Effector memory CD8-positive, alpha-beta T cell (primary cell): ENCODE measurements at places on chromosomes 5 and 9.

GRCh38 chr9:126406075-126406667 lies 79.5 kb downstream of the MVB12B start:
- DNase-seq: no peak
- peaks cover 23% of the 10 kb centered on the region for H3K4me1 ChIP-seq
- H3K27me3 ChIP-seq: no peaks in the 10 kb centered on the region
- no peak overlapping the region for H3K27ac ChIP-seq
- H3K36me3 ChIP-seq: peaks cover 18% of the 10 kb centered on the region

DNA sequence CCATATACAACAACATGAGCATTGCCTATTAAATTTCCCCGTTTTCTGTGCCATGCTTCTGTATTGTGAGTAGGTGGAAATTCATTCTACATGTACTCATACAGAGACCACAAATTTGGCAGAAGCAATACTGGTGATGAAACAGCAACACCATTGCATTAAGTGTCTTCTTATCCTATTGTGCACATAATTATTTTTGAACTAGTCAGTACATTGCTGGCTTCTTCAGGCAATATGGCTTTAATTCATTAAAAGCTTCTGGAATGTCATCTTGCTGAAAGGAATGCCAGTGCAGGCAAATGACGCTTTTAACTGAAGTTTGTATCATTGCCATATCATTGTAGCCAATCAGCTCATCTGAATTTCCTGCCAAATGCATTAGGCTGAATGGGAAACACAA lies 82.6 kb downstream of the KIAA1958 start:
- H3K27ac ChIP-seq: no peak overlapping the region
- H3K4me3 ChIP-seq: no peak overlapping the region
- peaks cover 5% of the 10 kb centered on the region for H3K4me1 ChIP-seq
- no peaks in the 10 kb centered on the region for H3K27me3 ChIP-seq
- no peak for DNase-seq

DNA sequence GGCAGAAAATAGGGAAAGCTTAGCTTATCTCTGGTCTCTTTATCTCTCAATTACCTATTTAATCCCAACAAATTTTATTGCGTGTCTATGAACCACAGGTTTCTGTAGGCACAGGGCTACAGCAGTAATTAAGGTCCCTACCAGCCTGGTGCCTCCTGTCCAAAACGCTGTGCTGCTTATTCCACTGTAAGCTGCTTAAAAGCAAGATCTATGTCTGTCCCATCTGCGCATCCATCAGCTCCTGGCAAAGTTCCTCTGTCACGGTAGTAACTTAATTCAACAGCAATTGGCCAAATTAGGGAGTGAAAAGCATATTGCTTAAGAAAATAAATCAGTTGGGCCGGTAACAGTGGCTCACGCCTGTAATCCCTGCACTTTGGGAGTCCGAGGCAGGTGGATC lies 235.8 kb upstream of the VLDLR start:
- no peak overlapping the region for H3K4me3 ChIP-seq
- H3K27me3 ChIP-seq: peaks cover 29% of the 10 kb centered on the region
- no peaks in the 10 kb centered on the region for H3K36me3 ChIP-seq
- DNase-seq: no peak
- H3K27ac ChIP-seq: no peak overlapping the region

DNA sequence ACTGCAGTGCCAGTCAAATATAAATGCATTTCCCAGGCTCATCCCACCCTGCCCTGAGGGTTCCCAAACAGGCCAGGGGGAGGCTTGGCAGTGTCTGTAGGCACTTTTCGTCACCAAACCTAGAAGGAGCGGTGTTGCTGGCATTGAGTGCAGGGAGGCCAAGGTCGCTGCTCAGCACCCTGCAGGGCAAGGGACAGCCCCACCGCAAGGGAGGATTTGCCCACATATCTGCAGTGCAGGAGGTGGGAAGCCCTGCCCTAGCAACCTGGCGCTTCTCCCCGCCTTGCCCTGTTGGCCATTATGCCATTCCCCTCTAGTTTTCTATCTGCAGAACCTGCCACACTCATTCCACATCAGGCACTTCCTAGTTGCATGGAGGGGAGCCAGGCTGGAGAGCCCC lies 327.8 kb upstream of the ADCY2 start:
- DNase-seq: no peak
- H3K36me3 ChIP-seq: no peaks in the 10 kb centered on the region
- no peaks in the 10 kb centered on the region for H3K27me3 ChIP-seq
- H3K4me3 ChIP-seq: no peak overlapping the region
- no peak overlapping the region for H3K27ac ChIP-seq

DNA sequence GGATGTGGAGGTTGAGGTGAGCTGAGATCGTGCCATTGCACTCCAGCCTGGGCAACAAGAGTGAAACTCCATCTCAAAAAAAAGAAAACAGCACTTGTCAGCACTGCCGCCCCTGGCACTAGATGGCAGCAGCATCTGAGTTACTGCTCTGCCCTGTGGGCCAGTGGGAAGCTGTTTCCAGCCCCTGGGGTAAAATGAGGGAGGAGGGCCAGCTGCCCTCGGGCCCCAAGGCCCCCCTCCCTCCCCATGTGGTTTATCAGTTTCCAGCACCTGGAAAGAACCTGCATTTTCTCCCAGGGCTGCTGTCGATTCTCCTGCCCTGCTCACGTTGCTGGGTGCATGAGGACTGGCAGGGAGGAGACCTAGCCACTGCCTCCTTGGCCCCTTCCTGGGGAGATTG lies 13.2 kb upstream of the CEL start:
- no peak for DNase-seq
- H3K4me3 ChIP-seq: no peak overlapping the region
- no peak overlapping the region for H3K27ac ChIP-seq
- peaks cover 39% of the 10 kb centered on the region for H3K36me3 ChIP-seq
- H3K4me1 ChIP-seq: no peaks in the 10 kb centered on the region

GRCh38 chr5:138884094-138884493 lies 9.0 kb upstream of the LRRTM2 start:
- H3K36me3 ChIP-seq: no peaks in the 10 kb centered on the region
- H3K4me1 ChIP-seq: peaks cover 3% of the 10 kb centered on the region
- no peak for DNase-seq
- H3K4me3 ChIP-seq: no peak overlapping the region

- peaks cover 3% of the 10 kb centered on the region for H3K36me3 ChIP-seq
- peaks cover 40% of the 10 kb centered on the region for H3K4me1 ChIP-seq
- peak overlapping the region; percentile 27 for H3K4me3 ChIP-seq
- peaks cover 7% of the 10 kb centered on the region for H3K27me3 ChIP-seq
Measured at GRCh38 chr9:89743573-89744254, 138.9 kb downstream of the GADD45G start.

DNA sequence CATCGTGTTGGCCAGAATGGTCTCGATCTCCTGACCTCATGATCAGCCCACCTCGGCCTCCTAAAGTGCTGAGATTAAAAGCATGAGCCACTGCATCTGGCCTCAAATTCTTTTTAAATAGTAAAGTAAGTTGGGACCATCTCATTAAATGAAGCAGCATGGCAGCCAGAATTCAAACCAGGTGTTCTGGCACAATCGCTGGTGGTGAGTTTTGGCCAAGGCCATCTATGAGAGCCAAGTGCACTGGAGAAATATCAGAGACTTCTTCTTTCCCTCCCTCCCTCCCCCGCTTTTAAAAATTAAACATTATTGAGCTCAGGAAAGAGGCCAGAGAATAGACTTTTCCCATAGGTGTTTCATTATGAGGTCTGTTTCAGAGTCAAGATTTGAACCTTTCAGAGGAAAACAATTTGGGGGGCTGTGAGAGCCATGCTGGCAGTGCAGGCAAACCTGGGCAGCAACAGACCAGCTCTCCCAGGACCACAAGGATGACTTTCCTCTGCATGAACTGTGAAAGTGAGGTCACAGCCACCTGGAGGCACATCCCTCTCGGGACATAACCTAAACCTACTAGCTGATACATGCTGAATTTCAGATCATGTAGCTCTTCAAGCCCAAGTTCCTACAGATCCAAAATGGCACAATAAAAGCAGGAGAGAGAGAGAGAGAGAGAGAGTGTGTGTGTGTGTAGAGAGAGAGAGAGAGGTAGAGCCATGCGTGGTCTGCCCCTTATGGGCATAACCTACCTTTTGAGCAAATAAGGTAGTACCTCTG lies 94.6 kb upstream of the DMRT1 start:
- H3K4me1 ChIP-seq: peaks cover 19% of the 10 kb centered on the region
- peaks cover 3% of the 10 kb centered on the region for H3K36me3 ChIP-seq
- no peak for DNase-seq
- no peak overlapping the region for H3K27ac ChIP-seq

- no peaks in the 10 kb centered on the region for H3K36me3 ChIP-seq
- no peak overlapping the region for H3K4me3 ChIP-seq
- no peaks in the 10 kb centered on the region for H3K27me3 ChIP-seq
- H3K4me1 ChIP-seq: peaks cover 15% of the 10 kb centered on the region
- no peak for DNase-seq
Measured at GRCh38 chr9:114697951-114698351, 16.0 kb upstream of the TEX48 start.

DNA sequence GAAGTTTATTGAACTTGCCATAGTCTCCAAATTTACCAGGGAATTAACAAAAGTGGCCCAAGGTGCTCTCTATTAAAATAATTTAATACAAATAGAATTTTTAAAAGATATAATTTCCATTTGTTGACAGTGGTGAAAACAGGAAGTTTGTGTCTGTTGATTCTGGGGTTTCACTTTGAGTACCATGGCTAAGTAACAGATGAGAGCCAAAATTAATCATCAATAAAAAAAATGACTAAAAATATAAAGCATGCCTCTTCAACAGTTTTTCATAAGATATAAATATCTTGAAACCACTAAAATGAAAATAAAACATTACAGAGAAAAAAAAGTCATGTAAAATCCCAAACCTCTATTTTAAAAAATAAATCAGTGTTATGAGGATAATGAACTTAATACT lies 49.8 kb downstream of the SGCD start:
- no peaks in the 10 kb centered on the region for H3K4me1 ChIP-seq
- peaks cover 10% of the 10 kb centered on the region for H3K27me3 ChIP-seq
- no peaks in the 10 kb centered on the region for H3K36me3 ChIP-seq

GRCh38 chr5:115343855-115344254 lies 47.4 kb upstream of the CCDC112 start:
- DNase-seq: no peak
- H3K4me3 ChIP-seq: no peak overlapping the region
- no peaks in the 10 kb centered on the region for H3K4me1 ChIP-seq
- no peaks in the 10 kb centered on the region for H3K36me3 ChIP-seq
- H3K27me3 ChIP-seq: peaks cover 18% of the 10 kb centered on the region

- no peaks in the 10 kb centered on the region for H3K36me3 ChIP-seq
- no peak overlapping the region for H3K4me3 ChIP-seq
- no peak overlapping the region for H3K27ac ChIP-seq
- no peaks in the 10 kb centered on the region for H3K4me1 ChIP-seq
Measured at GRCh38 chr5:22835686-22836085, 17.5 kb downstream of the CDH12 start.

DNA sequence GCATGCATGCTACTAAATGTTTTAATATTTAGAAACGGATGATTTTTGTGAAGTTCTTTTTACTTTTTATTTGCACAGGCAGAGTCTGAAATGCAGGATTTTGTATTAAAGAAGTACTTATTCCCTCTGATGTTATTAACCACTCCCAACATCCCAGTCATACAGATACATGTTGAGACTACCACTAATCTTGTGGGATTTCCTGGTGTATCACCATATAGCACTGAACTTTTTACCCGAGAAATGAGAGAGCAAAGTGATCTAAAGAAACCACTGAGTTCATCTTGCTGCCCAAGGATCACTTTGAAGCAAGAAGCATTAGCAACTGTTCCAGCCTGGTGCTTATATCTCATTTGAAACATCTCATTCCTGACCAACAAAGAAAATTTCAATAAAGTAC lies 443.8 kb downstream of the BNC2 start:
- no peak overlapping the region for H3K27ac ChIP-seq
- no peaks in the 10 kb centered on the region for H3K27me3 ChIP-seq
- DNase-seq: no peak
- no peak overlapping the region for H3K4me3 ChIP-seq

GRCh38 chr9:36803961-36804360 lies 230.1 kb downstream of the PAX5 start:
- no peak for DNase-seq
- H3K4me3 ChIP-seq: no peak overlapping the region
- no peaks in the 10 kb centered on the region for H3K4me1 ChIP-seq

- no peaks in the 10 kb centered on the region for H3K27me3 ChIP-seq
- H3K36me3 ChIP-seq: no peaks in the 10 kb centered on the region
- no peak overlapping the region for H3K4me3 ChIP-seq
- no peak overlapping the region for H3K27ac ChIP-seq
- DNase-seq: no peak
- peaks cover 14% of the 10 kb centered on the region for H3K4me1 ChIP-seq
Measured at GRCh38 chr5:59128646-59129290, 545.9 kb downstream of the RAB3C start.

DNA sequence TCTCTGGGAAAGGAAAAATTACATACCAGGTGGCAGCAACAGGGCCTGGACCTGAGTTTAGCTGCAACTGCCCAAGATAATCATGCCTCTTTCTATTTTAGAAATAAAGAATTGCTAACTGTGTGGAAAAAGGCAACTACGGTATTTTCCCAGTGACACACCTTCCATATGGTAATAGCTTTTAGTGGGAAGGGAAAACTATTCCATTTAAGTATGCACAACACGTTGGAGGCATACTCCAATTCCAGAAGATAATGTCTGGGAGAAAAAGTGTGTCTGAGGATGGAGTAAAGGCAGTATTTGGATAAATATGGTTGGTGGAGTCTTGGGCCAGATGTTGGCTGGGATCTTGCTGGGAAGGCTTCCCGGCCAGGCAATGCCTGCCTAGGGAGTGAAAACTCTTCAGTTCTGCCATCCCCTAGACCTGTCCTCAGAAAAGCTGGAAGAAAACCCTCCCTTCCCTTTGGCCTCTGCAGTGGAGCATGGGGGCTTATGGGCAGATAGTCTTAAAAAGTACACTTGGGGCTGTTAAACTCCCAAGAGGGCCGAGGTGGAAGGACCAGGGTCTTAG lies 40.6 kb downstream of the SH3PXD2B start:
- H3K36me3 ChIP-seq: no peaks in the 10 kb centered on the region
- no peak for DNase-seq
- no peaks in the 10 kb centered on the region for H3K4me1 ChIP-seq
- H3K27me3 ChIP-seq: peaks cover 34% of the 10 kb centered on the region
- H3K4me3 ChIP-seq: no peak overlapping the region

DNA sequence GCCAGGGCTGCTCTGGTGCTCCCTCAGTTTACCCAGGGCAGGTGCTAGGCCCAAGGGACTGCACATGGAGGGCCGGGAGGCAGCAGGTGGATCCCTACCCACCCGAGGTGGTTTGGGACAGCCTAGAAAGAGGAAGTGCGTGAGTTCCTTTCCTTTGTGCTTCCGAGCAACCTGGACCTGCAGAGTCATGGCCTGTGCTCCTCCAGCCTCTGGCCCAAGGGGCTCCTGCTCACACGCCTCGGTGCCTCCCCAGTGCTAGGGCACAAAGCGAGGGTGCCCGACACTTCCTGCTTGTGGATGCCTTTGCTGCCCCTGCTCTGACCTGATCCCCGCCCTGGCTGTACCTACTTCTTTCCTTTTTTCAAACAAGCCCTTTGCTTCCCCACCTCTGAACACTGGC lies 79.3 kb downstream of the RXRA start:
- DNase-seq: no peak
- peaks cover 24% of the 10 kb centered on the region for H3K36me3 ChIP-seq
- no peaks in the 10 kb centered on the region for H3K27me3 ChIP-seq
- peaks cover 31% of the 10 kb centered on the region for H3K4me1 ChIP-seq
